ENCODE measurements at places on chromosomes 7 and 10.
A peak's percentile ranks its signal among the peaks of the same experiment; 100 is the strongest.

DNA sequence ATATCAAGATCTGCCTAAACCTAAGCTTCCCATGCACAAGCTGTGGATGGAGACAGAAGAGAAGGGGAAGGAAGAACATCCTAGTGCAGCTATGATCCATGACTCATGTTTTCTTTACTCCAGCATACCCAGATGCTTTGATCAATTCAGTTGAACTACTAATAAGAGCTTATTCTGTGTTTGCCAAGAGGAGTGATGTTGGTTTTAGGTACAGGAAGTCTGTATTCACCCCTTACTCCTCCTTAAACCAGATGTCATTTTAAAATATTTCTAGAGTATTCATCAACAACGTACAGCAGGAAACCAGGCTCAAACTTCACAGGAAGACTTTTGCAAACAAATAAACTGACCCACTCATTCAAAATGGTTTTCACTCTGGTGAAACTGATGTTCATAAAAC lies 29.2 kb downstream of the PANK1 start:
- no peak for DNase-seq

- no peak for DNase-seq
These were observed 151.3 kb downstream of the HGF start for GRCh38 chr7:81618396-81619014.

GRCh38 chr7:42930889-42931288 lies 1.1 kb downstream of the PSMA2 start:
- DNase-seq = no peak

- no peak for DNase-seq
These were observed 3.2 kb upstream of the IFIT1 start for GRCh38 chr10:89389254-89389653.

GRCh38 chr10:3691482-3691881 lies 93.5 kb downstream of the KLF6 start:
- DNase-seq = no peak

- DNase-seq = no peak
These were observed 139.6 kb downstream of the MLLT10 start for GRCh38 chr10:21673668-21674067.

DNA sequence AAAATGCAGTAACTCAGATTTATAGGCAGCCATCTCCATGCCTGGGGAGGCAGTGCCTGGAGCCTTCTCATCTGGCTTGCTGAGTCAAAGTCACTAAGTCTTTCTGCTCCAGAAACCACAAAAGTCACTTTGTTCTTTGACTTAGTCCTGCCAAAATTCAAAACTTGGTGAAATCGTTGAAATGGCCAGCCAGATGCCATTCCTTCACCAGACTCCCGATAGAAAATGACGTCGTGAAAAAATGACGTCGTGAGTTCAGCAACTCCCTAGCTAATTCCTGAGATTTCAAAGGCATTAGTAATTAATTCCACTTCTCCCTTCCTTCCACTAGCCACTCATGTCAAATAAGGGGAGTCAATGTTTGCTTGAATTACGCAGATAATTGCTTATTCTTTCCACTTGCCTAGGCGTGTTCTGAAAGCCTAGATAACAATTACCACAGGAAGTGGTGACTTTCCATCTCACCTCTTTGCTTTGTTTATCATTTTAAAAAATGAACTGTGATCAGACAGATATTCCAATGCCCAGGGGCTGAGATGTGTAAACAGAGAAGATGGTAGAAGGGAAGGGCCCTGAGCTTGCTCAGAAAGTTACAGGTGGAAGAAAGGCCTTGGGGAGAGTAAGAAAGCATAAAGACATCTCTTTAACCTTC lies 48.5 kb upstream of the OSBPL3 start:
- DNase-seq = peak; percentile 36

- DNase-seq = no peak
These were observed 96.8 kb downstream of the TNS3 start for GRCh38 chr7:47484923-47485639.

DNA sequence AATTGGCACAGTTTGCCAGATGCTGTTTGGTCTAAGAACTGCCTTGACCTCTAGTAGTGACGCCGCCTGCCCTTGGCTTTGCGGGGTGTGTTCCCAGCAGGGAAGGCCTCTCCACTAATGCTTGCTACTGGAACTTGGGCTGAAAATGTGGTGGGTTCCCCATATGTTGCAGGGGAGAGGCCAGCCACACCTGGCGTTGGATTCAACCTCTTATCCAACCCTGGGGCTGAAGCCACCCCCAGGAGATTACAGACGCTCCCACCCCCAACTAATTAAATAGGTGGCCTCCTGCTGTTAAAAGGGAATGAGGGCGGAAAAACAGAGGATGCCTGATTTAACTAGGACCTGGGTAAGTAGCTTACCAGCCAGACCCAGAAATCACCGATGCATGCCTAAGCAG lies 19.2 kb upstream of the ATOH7 start:
- no peak for DNase-seq

GRCh38 chr10:85193796-85194195 lies 865.4 kb downstream of the CCSER2 start:
- no peak for DNase-seq

GRCh38 chr7:98698976-98699375 lies 81.9 kb downstream of the NPTX2 start:
- no peak for DNase-seq

Measured in stimulated activated naive CD8-positive, alpha-beta T cell treated with anti-CD3 and anti-CD28 coated beads, Interleukin-15, Interleukin-2, amounts not matched to agents 100 U/mL and 50 U/mL, for 24 hours (primary cell).